Activated T-helper 1 cell treated with anti-CD3 and anti-CD28 coated beads, Interleukin-2, amount 50 U/mL, for 16 hours (primary cell): ENCODE measurements at places on chromosomes 3 and 15.

DNA sequence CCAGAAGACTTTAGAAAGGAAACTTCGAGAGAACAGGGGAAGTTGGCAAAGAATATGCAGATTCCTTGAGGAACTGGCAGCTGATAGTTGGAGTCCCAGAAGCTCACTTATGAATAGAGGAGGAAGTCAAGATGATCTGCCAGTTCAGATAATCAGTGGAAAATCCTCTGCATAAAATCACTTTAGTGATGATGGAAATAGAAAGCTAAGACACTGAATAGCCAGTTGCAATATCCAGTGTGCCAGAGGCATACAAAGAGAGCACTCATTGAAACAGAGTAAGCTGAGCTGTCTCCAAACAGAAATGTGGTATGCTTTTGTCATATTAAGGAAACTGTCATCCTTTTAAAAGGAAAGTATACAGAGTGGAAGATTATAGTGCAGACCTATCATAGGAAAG lies 1207.6 kb downstream of the OTOL1 start:
- DNase-seq, result no peak

DNA sequence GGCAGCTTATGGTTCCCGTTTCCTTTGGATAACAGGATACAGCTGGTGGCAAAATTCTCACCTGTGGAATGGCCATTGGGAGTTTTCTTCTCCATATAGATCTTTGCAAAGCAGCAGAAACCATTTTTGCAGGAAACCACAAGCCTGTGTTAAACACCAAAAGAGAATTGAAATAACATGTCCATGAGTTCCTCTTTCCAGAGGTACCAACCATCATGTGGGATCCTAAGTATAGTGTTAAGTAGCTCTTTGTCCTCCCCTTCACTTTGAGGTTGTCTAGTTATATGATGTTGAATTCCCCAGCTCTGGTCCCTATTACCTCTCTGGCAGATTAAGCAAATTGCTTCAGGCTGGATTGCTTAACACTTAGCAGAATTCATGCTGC lies 94.9 kb downstream of the AKAP13 start:
- no peak for DNase-seq

- no peak for DNase-seq
Measured at GRCh38 chr15:90358124-90359033, 6.3 kb downstream of the ZNF774 start.

DNA sequence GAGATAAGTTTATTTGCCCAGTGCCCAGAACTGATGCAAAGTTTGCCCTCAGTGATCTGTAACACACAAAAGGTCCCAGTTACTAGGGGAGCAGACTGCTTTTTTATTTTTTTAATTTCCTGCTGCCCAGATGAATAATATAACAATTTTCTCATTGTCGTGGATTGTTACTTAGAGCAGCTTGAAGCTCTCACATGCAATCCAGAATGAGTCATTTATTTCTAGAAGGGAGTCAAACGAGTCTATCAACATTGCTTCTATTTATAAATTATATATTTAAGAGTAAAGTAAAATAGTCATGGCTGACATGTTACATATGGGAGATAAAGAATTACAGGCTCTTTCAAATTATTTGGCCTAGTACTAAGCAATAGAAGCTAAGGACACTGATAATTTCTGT lies 41.3 kb downstream of the MEIS2 start:
- no peak for DNase-seq

DNA sequence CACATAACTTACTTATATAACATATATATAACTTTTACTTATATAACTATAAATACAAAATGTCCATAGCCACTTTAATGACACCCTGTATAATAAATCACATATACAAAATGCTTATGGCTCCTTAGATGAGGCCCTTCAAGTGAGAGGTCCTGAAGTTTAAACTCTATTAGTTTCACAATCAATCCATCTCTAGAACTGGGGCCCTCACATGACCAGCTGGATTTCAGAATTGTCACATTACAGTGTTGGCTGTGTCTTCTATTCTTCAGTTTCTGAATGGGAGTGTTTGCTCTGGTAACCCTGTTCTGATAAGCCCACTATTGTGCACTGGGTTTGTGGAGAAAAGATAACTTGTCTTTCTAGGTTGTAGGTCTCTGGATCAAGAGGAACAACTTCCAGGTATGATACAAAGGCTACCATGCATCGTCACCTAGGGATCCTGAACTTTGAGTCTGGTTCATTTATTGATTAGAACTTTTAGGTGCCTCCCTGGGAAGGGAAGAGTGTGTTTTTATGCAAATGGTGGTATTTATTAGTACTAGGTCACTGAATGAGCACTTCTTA lies 107.9 kb downstream of the DNAH12 start:
- no peak for DNase-seq

DNA sequence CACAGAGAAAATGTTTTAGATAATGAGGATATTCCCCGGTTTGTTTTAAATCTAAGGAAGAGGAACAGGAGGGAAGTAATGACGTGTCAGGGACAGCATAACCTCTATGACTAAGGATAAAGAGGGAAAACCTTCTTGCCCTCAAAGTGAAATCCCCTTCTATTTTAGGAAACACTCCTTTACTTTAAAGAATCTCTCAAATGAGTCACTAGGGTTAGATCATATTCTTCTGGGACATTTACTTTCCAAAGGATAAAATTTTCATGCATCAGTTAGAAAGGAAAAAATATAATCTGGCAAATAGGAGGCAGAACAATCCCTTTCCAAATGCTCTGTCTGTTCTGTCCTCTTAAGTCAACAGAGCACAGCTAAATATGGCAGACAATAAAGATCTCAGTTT lies 43.2 kb upstream of the UBE2E2 start:
- DNase-seq, result no peak

GRCh38 chr3:186932281-186933181 lies 2.2 kb downstream of the ST6GAL1 start:
- no peak for DNase-seq

DNA sequence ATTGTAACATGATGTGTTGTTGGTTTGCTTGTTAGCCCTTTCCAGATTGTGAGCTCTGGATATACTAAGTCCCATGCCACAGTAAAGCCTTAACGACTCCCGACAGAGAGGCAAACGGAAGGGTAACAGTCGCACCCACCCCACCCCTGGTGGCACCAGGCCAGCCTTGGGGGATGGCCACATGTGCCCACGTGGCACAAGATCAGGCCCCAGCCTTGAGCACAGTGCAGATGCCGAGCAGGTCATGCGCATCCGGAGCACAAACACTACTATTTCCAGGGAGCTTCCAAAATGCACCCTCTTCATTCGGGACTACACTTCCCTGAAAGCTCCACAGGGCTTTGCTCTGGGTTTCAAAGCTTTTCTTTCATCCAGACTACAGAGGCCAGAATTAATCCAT lies 10.7 kb upstream of the HPS3 start:
- no peak for DNase-seq

GRCh38 chr15:25739687-25740121 lies 123.4 kb downstream of the ATP10A start:
- no peak for DNase-seq

DNA sequence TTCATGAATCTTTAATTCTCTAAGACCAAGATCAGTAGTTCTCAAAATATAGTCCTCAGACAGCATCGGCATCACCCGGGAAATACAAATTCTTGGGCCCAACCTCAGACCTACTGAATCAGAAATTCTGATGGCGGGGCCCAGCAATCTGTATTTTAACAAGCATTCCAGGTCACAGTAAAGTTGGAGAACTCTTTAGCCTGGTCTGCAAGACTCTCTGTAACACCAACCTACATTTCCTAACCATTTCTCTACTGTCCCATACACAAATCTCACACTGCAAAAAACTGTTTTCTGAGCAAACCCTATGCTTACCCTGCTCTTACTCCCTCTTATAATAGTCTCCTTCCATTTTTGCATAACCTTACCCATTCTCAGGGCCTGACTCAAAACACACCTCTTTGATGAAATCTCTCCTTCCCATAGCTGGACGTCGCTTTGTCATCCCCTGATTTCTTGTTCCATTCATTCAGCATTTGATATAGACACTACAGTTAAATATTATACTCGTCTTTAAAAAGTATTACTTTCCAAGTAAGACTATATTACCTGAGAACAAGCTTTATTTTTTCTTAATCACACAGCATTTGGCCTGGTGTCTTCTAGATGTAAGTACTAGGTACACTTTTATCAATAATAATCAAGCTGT lies 83.3 kb upstream of the MYO5C start:
- no peak for DNase-seq
